ENCODE measurements at places on chromosomes 2 and 18.

- DNase-seq: no peak
Measured at GRCh38 chr2:217992061-217992460, 10.7 kb downstream of the TNS1 start.

DNA sequence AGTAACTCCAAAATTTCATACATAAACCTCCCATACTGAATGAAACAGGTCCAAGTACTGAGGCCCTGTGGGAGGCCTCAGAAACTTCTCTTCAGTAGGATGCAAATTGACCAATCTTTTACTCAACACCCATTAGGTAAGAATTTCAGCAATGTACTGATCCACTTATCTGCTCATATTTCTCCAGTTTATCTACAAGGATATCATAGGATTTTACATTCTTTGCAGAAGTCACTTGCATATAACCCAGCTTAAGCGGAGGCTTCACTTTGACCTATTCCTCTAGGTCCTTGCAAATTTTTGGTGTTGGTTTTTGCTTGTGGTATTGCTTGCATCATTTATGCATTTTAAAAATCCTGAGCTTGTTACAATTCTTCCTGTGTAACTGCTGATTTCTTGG is 28.8 kb upstream of the SLC3A1 start:
- no peak for DNase-seq

- no peak for DNase-seq
Measured at GRCh38 chr18:48417985-48418384, 8.8 kb upstream of the ZBTB7C start.

DNA sequence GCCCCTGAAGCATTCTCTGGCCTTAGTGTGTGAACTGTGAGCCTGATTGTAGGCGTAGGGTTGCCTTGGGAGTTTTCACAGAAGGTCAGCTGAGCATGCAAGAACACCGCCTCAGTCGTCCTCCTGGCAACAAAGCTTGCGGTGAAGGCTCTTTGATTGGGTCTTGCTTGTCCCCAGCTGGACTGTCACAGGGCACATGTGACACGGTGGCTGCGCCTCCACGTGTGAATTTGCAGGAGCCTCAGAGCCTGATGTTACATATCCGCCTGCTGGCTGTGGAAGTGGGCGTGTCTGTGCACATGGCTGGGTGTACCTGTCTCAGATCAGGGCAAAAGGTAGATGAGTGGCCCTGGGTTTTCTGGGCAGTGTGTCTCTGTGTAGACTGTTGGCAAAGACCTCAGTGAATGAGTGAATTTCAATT is 228.7 kb downstream of the HAUS1 start:
- no peak for DNase-seq

- DNase-seq: no peak
Measured at GRCh38 chr18:50453014-50453680, 78.3 kb downstream of the SKA1 start.

- no peak for DNase-seq
Measured at GRCh38 chr18:62323483-62324180, 1.5 kb upstream of the TNFRSF11A start.

GRCh38 chr2:152573168-152573567 is 144.1 kb downstream of the PRPF40A start:
- no peak for DNase-seq
